CD4-positive, alpha-beta T cell treated with Interferon gamma for 1 hour (primary cell): ENCODE measurements at places on chromosomes 5 and 9.

DNA sequence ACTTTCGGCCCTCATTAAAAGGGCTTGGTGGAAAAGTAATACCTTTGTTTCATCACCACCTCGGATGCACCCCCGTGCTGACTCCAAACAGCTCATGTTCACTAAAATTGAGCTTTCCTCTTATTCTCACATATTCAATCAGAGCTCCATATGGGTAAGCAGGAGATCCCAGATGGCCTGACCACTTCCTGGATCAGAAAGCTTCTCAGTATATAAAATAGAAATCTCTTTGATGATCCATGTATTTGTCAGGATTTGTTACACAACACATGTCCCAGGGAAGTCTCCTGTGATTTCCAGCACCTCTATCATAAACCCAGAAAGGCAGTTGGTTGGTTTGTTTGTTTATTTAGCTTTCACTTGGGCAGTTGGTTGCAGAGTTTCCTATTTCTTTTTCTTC lies 402.0 kb downstream of the MLLT3 start:
- DNase-seq = no peak

- no peak for DNase-seq
These were observed 17.4 kb downstream of the TTC39B start for GRCh38 chr9:15289603-15290002.

DNA sequence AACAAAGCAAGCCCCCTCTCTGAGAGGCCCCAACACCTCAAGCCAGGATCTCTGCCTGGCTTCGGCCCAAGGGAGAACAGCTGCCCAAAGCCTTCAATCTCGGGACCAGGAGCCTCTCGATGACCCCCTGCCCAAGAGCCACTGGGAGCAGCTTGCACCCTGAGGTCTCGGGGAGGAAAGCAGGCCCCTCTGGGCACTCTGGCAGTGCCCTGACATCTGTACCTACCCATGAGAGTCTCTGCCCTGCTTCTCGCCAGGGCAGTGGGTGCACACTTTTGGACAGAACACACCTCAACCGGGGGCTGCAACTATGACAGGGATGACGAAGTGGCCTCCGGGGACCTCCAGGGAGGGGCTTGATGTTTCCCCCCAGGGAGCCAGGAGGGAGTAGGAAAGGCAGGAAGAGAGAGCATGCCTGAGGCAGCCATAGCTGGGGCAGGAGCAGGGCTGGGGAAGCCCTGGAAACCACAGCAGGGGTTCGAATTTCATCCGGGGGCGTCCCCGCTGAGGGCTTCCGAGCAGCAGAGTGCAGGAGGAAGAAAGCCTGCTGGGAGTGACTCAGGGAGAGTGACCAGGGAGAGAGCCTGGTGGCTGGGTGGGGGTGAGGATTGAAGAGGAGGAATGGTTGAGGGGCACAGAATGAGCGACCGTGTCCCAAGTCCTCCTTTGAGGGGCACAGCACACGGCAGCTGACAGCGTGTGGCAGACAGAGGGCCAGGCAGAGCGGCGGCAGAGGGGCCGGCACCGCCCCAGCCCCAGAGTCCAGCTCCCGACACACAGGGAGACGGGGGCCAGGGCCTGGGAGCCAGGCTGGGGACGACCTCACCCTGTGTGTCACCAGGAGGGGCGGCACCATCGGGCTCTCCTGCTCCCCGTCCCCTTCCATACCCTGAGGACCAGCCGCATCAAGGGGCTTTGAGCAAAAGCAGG lies 1.8 kb downstream of the LPCAT1 start:
- no peak for DNase-seq

DNA sequence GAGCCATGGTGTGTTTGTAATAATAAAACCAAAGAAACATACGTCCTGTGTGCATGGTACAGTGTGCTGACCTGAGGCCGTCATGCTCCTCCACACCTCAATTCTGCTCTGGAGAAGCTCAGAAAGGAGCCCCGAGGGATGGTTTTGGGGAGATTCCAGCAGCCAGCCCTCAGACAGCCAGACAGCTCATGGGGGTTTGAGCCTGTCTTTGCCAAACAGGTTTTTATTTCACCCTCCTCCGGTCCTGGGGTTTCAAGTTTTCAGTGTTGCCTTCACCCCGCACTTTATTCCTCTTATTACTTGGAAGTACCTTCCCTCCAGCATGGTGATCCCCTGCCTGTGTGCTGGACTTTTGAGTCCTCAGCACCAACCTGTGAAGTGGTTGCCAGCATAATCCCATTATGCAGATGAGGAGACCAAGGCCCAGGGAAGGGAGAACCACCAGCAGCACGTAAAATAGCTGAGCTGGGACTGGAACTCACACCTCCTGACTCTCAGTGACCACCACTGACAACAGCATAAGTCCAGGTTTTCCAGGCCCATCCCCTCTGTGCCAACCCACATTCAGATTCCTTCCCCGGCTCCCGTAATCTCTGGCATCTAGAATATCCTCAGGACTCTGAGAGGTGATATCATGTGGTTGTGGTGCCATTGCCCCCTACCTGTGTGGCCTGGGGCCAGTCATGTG lies 35.1 kb downstream of the TGFBI start:
- no peak for DNase-seq

- no peak for DNase-seq
These were observed 1342.8 kb upstream of the WWC1 start for GRCh38 chr5:166948679-166949078.

DNA sequence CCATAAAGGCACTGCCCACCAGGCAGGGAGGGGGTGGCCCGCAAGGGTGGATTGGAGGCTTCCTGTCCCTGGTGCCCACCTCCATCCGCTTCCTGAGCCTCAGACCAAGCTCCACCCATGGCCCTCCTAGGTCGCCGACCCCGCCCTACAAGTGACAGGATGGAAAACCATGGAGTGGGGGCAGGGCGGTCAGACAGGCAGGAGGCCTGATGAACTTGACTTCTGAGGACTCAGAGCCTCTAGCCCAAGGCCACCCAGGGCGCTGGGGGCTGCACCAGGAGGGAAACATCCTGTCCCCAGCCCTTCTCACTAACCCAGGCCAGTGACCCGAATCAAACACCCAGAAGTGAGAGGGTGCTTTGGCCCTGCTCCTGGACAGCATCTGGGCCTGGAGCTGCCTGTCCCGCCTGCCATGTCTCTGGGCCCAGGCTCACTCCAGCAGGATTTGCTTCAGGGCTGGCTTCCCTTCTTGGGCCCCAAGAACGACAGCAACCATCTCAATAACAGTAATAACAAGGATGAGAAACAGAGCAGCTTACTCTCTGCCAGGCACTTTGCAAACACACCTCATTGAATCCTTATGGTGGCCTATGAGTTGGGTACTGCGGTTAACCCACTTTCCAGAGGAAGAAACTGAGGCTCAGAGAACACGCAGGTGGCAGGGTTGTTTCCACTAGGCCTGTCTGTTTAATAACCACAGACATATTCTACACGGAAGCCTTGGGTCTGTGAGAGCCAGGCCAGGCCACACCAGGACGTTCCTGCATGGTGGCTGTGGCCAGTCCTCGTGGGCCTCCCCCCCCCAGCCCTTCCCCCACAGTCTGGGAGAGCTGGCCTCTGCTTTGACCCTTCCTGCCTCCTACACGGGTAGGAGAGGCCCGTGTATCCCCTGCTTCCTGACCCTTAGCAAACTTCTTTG lies 4.4 kb upstream of the ST6GALNAC6 start:
- DNase-seq = peak; percentile 69

DNA sequence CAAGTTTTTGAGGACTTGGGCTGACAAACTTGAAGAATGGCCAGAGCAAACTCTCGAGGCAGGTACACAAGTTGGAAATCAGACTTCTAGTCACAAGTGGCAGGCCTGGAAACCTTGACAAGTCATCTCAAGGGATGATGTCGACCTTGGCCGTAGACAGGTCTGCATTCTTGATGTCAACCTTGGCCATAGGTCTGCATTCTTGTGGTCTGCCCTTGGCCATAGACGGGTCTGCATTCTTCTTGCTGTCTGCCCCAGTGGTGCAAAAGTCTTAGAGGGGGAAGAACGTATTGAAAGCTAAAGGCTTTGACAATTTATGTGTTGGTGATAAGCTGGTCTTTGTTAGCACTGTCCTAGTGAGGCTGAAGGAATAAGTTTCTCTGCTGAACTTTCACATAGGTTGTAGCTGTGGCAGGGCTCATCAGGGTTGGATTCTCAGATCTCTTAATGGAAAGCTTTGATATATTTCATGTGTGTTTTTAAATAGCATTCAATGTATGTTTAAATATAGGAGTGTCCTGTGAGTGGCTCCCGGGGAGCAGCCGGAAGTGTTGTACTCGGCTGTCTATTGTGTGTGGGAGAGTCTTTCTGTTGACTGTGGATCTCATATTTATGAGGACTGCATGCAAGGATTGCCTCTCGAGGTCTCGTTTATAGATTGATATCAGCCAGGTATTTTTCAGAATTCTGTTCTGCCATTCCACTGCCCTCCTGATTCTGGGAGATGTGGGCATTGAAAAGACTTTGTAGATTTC lies 27.0 kb downstream of the SUB1 start:
- no peak for DNase-seq

DNA sequence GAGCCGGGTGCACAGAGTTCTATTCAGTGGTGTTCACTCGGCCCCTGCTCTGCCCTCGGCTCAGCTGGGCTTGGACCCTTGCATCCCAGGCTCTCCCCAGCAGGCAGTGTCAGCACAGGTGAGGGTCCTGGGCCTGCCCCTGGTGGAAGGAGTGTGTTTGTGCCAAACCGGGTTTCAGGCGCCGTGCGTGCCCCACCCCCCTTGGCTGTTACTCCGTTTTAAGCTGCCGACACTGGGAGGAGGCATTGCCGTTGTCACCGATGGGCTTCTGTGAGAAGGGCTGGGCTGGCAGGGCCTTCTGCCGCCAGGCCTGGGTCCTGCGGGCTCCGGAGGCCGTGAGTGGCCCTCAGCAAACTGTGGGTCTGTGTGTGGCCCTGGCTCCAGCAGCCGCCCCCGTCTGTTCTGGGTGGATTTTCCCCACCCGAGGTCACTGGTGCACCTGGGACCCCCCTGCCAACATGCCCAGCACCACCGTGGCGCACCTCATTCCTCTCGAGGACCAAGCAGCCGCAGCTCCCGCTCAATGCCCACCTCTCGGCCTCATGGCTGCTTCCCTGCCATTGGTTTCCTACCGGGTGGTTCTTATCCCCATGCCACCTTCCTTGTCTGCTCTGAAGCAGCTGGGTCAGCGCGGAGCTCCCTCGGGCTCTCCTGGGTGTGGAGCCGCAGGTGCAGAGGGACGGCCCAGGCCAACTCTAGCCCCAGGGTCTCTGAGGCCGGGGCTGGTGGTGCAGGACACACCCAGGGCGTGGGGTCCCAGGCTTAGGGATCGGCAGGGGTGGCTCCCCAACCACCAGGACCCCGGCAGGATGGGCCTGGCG lies 44.3 kb upstream of the EXOC3 start:
- DNase-seq = no peak

DNA sequence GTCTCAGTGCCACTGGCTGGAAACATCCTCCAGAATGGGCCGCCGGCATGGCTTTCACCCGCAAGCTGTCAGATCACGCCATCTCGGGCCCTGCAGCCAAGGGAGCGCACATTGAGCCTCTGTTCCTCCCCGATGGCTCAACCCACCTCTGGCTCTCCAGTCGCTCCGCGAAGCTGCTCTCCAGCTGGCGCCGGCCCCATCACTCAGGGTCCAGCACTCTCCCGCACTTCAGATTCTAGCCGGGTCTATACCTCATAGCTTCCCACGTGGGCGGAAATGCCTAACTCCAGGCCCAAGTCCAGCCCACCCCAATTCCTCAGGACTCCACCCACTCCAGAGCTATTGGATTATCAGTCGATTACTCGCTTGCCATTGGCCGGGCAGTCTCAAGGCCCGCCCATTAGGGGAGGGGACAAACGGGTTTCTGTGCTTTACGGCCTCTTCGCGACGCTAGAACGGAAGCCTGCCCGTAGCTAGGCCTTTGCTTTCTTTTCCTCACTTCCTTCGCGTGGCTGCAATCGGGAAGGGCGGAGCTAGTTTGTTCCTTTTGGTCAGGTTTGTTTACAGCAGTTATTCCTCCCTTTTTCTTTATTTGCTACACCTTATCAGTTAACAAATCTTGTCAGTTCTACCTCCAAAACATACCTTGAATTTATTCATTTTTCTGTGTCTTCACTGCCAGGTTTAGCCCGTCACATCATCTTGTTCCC lies at the start of gene NOL6:
NOL6 (minus strand) TSS at position 282 of the 710 bp plus-strand sequence; CDS start at position 200, 82 bp downstream.
- peak; percentile 97 for DNase-seq

- DNase-seq = no peak
These were observed 54.1 kb upstream of the ABL1 start for GRCh38 chr9:130780865-130781504.

DNA sequence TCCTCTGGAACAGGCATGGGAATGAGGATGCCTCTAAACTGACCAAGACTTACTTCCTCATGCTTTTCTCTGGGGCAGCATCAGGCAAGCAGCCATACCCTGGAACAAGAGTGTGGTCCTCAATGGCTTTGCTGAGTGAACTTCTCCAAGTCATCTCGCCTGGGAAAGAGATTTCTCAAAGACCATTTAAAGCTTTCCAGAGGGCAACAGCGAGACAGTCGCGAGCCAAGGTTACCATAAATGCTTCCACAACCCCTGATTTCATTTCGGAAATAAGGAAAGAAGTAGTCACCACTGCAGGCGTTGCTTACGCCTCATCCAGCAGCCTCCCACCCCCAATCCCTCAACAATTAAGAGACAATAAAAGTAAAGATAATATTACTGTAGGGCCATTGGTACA lies 1.1 kb upstream of the SNCAIP start:
- DNase-seq = no peak

- DNase-seq = no peak
These were observed 97.4 kb downstream of the PARP8 start for GRCh38 chr5:50763846-50764245.

DNA sequence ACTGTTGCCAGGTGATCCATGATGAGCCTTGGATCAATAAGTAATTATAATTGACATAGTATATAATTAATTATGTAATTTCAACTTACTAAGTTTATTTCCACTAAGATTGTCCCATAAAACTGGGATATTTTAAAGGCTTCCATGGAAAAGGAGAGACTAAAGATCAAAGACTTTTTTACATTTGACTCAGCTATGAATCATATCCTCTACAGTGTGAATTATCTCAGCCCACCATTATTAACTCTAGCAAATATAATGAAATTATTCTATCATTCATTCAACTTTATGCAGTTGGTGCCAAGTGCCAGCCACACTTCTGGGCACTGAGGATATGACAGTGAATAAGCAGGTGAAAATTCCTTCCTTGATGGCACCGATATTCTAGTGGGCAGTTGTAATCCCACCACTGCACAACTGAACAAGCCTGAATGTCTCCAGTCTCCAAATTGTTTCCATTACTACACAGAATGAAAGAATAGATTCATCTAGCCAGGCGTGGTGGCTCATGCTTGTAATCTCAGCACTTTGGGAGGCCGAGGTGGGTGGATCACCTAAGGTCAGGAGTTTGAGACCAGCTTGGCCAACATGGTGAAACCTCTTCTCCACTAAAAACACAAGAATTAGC lies 21.9 kb upstream of the TXN start:
- no peak for DNase-seq

- DNase-seq = no peak
These were observed 25.9 kb downstream of the CTSL start for GRCh38 chr9:87751868-87752267.

GRCh38 chr5:10442576-10442975 lies 897 bp downstream of the ROPN1L start:
- DNase-seq = no peak

GRCh38 chr5:133730346-133730745 lies 118.0 kb upstream of the FSTL4 start:
- no peak for DNase-seq
